Daoy (cell line): ENCODE measurements at places on chromosomes 6 and 20. TPM values are rescaled to one million over a fixed set of nuclear protein-coding genes. Genes with fewer than 3 reads are reported as not detected.
A peak's percentile ranks its signal among the peaks of the same experiment; 100 is the strongest.

Gene MICAL1
- total RNA-seq: 22.6 and 24.2 TPM in 2 replicates

DNA sequence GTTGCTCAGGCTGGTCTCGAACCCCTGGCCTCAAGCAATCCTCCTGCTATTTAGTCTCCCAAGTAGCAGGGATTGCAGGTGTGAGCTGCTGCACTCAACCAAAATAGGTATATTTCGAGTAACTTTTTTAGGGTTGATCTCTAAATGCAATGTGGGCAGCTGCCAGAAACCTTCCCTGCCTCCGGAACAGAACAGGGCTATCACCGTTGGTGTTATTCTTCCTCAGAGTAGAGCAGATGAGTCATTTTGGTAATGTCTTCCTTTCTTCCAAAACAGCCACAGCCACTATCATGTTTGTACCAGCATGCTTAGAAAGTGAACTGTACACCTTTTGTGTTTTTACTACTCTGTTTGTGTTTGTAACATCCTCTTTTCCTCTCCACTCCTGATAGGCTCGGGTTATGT, 44.1 kb downstream of the SNX9 start:
- DNase-seq: peak; percentile 64

- DNase-seq: peak; percentile 90
Observed at GRCh38 chr6:56223995-56224394, 23.4 kb downstream of the COL21A1 start.

DNA sequence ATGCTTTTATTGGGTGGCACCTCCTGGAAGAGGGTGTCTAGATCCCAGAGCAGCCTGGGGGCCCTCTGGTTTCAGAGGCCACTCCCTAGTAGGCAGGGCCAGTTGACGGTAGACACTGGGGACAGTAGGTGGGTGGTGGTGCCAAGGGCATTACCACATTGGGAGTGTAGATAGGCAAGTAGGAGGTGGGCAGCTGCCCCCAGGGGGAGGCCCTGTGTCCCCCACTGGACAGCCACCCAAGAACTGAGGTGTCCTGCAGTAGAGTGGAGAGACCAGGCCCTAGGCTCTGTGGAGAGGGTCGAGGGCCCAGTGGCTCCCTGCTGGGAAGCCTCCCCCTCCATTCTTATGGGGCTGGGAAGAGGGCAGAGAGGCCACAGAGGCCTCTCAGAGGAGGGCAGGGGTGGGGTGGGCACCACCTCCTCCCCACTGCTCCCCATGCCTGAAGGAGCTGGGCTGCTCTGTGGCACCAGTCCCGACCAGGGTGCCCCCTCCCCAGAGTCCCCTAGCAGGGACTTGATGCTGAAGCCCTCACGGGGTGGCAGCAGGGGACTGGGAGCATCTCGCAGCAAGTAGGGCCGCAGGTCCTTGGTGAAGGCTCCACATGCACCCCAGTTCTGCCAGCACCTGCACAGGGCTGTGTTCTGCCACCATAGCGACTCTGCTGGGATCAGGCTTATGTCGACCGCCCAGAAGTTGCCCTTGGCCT, 305.0 kb upstream of the KCNQ5 start:
- no peak for DNase-seq
